ENCODE measurements at places on chromosomes 5 and 9.

DNA sequence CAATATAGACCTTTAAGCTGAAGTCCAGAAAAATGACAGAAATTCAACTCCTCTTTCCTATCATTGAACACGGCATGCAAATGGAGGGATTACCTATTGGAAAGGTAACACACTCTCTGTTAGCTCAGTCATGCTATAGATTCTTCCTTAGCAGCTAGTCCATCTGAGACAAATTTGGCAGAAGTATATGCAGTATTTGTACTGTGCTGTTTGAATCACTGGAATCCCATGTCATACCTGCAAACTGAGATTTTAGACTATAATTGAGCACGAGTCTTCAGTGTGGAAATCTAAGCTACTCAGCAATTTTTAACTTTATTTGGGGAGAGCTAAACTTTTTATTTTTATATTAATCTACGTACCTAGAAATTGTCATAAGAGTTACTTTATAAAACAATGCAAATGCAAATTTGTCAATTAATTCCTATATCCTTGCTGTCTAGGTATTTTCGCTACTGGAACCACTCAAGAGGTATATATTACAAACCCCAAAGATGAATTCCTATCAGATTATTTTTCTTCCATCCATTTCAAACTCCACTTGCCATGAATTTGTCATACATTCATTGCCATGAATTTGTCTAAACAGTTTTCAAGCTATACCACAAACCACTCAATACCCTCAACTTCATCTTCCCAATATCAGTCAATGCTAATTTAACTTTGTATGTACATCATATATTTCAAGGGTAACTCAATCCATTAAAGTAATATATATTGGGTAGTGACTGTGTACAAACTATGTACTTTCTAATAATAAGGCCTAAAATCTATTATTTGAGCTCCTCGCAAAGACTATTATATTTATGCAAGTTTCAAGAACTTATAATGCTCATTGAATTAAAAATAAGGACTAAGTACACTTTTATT is 224.8 kb downstream of the MEF2C start:
- no peak for DNase-seq

- DNase-seq = no peak
These were observed 2022.2 kb downstream of the MAT2B start for GRCh38 chr5:165527577-165527976.

- DNase-seq = peak; percentile 58
These were observed 192.9 kb downstream of the CRB2 start for GRCh38 chr9:123548741-123549545.

GRCh38 chr9:137176302-137177182 is 4.7 kb upstream of the TMEM210 start:
- no peak for DNase-seq

DNA sequence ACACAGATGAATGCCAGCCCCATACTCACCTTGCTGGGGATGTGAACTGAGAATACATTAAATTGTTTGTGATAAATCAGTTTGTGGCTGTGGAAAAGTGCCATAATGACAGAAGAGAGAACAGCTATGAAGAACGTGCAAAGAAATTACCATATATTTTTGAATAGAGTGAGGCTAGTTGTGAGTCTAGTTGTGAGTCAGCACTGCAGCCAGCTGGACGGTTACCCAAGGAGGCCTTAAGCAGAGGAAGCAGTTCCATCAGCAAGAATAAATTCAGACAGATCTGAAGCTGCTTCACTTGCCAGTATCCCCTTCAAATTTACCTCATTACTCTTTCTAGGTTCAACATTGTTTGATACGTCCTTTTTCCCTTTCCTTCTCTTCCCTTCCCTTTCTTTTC is 446.0 kb downstream of the MTRR start:
- DNase-seq = no peak

GRCh38 chr5:33662722-33663427 is 222.1 kb downstream of the TARS1 start:
- no peak for DNase-seq

DNA sequence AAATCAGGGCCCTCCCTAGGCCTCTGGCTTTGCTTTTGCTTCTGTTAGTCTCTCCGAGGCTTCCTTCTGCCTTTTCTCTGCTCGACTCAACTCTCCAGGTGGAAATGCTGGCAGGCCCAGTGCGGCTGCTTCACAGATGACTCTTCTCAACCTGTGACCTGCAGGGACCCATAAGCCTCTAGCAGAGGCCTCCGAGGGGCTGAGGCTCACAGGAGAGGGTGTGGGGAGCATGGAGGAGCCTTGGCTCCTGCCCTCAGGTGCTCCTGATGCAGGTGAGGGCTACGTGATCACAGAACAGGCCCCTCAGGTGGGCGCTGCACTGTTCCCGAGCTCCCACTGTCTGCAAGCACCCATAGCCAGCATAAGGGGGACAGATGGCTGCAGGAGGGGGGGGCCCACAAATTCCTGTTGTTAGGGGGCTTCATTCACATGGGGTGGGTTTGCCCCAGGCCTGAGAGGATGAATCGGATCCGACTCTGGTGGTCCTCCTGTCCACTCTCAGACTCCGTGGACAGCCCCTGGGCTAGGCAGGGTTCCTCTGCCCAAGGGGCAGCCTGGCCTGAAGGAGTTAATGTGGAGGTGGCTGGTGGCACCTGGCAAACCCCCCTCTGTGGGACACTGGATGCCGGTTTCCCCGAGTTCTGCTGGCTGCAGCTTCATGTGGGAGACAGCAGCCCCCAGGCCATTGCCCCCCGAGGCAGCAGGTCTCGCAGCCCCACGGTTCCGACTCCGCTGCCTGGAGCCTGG is 10.9 kb upstream of the FCN2 start:
- no peak for DNase-seq

GRCh38 chr5:142680605-142681259 is 5.2 kb downstream of the FGF1 start:
- no peak for DNase-seq

- DNase-seq = no peak
These were observed 269.0 kb upstream of the MPDZ start for GRCh38 chr9:13548535-13548934.

- peak; percentile 12 for DNase-seq
These were observed 16.5 kb upstream of the PRSS3 start for GRCh38 chr9:33778700-33779351.

- no peak for DNase-seq
These were observed 310.2 kb downstream of the AGTPBP1 start for GRCh38 chr9:85431339-85432102.

- no peak for DNase-seq
These were observed 3.0 kb downstream of the PSMB7 start for GRCh38 chr9:124412228-124412575.

DNA sequence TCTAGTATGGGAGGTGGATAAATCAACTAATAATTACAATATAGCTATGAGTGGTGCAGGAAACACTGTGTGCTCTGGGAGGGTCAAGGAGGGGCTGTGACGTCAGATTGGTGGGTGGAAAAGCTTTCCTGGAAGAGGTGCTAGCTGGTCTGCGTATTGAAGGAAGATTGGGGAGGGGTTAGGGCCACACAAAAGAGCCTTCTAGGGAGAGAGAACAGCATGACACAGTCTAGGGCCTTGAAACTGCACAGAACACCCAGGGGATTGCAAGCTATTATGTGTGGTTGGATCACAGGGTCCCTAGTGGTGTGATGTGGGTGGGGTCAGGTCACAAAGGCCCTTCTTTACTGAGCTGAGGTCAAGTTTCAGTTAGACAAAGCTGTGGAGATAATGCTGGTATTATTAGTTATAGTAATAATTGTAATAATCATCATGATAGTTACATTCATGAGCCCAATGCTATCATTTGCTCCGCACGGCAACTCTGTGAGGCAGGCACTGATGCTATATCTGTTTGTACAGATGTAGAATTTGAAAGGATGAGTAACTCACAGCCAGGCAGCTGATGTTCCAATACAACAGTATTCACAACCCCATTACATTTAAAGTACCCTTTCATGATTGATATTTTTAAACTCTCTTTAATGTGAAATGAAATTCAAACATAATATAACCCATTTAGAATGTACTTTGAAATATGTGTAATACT is 197.4 kb upstream of the IL12B start:
- DNase-seq = no peak

DNA sequence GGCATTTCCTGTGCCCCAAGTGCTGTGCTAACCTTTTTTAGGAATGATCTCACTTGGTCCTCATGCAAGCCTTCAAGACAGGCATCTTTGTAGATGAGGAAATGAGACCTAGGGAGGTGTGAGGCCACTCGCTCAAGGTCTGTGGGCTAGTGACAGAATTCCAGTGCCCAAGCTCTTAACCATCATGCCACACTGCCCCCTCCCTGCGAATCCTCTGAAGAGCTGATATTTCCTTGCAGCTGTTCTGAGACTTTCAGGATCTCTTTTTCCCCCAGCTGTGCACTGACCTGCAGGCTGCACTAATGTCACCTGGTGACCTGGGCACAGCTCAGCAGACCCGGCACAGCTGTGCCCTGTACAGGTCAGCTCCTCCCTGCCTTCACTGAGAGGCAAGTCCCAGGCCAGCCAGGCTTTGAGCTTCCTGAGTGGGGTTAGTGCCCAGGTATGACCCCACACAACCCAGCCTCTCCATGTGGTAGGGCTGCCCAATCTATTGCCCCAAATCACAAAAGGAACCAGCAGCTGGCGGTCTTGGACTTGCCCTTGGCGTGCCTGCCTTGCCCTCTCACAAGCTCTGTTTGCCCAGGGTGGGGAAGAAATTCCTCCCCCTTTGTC is 32.7 kb downstream of the MORN5 start:
- no peak for DNase-seq

- no peak for DNase-seq
These were observed 8.5 kb upstream of the ORM1 start for GRCh38 chr9:114314256-114314867.

DNA sequence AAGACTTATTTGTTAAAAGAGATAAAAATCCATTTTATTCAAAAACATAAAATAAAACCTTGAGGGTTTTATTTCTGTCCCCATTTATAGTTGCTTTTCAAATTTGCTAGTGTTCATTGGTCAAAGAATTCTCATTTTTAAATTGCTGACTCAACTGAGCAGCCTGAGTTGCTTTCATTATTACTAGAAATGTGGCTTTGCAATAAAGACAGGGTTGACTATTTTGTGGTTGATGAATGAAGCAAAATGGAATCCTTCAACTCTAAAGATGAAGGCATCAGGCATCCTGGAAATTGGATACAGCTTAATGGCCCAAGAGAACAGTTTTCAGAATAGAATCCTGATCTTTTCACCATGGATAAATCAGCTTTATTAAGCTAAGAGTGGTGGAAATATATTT is 23.9 kb upstream of the PPP3R2 start:
- no peak for DNase-seq

- DNase-seq = no peak
These were observed 190.3 kb downstream of the MELK start for GRCh38 chr9:36762958-36763357.

GRCh38 chr5:124908581-124909451 is 162.4 kb upstream of the ZNF608 start:
- no peak for DNase-seq

DNA sequence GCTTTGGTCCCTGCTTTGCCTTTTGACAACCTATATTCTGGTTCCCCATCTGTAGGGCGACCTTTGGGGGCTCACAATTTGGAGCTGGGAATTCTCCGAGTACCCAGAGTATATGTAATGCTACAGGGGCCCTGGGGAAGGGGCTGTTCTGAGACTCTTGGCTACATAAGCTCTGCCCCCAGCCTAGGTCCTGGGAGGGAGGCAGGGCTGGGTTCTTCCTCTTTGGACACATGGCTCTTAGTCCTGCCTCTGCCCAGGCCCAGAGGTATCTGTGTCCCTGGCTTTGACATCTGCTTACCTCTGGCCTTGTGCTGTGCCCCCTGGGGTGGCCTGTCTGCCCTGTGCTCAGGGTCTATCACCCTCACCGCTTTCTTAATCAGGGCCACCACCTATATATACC is 181.6 kb downstream of the CACNA1B start:
- DNase-seq = no peak

Data from activated T-cell treated with anti-CD3 and anti-CD28 coated beads for 48 hours (primary cell).